ENCODE measurements at places on chromosomes 1 and 21.
A peak's percentile ranks its signal among the peaks of the same experiment; 100 is the strongest.

DNA sequence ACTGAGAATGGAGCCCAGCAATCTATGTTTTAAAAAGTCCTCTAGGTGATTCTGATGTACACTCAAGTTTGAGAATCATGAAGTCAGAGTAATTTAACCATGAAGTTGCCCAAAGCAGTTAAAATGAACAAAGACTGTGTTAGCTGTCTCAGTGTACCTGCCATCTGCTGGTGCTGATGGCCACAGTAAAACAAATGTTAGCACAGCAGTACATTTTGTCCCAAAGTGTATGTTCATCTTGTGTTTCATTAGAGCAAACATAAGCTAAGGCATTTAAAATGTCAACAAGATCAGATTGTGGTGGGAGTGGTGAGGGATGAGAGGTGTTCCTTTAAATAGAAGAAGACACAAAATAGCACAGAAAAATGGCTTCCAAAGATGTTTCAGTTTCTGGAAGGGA is 31.1 kb downstream of the FYB2 start:
- no peak for DNase-seq

GRCh38 chr1:37128091-37128490 is 93.8 kb upstream of the GRIK3 start:
- no peak for DNase-seq

DNA sequence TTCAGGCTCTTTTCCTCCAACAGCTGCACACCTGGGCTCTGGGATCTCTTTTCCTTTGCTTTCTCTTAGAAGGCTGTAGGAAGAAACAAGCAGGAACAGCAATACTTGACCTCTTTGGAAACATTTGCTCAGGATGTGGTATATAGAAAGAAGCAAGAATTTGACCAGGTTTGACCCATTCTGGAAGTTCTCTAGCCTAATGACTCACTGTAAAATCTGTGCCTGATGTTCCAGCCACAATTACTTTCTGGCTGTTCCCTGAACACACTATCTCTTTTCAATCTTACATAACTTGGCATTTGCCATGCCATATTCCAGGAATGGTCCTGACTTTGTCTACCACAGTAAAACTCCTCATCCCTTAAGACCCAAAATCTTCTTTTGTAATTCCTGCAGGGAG is 419.9 kb upstream of the DAB1 start:
- no peak for DNase-seq

- no peak for DNase-seq
Measured at GRCh38 chr1:117089996-117090395, 29.9 kb downstream of the TTF2 start.

DNA sequence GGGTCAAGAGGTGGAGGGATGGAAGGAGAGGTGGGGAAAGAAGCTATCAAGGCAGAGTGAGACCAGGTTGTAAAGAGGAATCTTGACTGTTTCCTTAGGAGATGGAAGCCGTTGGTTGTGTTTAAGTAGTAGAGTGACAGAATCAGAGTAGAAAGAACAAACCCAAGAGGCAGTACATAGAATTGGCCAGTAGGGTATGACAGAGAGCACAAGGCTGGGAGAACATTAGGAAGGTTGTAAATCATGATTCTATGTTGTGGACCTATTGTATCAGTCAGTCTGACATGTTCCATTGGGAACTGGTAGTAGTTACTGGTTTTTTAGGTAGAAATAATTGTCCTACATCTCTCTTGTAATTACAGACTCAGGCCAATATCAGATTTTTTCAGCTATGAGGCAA is 486.9 kb upstream of the USP24 start:
- peak; percentile 4 for DNase-seq

All from T-helper 2 cell (primary cell).